ENCODE measurements at places on chromosomes 7 and 10. TPM values are rescaled to one million over a fixed set of nuclear protein-coding genes. Genes with fewer than 3 reads are reported as not detected.

WEE2 gene
- total RNA-seq = not detected

ZPBP gene
- total RNA-seq = not detected

GPRIN2 gene
- 4.3 TPM for total RNA-seq

ZYX gene
- 84.6 TPM for total RNA-seq

TMEM213 gene
- total RNA-seq = not detected

PVRIG gene
- total RNA-seq = not detected

TAS2R5 gene
- 0.24 TPM for total RNA-seq

FZD1 gene
- 1.9 TPM for total RNA-seq

MKX gene
- total RNA-seq = 0.96 TPM
